Stimulated activated CD4-positive, alpha-beta T cell treated with anti-CD3 and anti-CD28 coated beads, Interleukin-2, amount 100 ng/mL, for 24 hours (primary cell): ENCODE measurements at places on chromosomes 5 and 9.

DNA sequence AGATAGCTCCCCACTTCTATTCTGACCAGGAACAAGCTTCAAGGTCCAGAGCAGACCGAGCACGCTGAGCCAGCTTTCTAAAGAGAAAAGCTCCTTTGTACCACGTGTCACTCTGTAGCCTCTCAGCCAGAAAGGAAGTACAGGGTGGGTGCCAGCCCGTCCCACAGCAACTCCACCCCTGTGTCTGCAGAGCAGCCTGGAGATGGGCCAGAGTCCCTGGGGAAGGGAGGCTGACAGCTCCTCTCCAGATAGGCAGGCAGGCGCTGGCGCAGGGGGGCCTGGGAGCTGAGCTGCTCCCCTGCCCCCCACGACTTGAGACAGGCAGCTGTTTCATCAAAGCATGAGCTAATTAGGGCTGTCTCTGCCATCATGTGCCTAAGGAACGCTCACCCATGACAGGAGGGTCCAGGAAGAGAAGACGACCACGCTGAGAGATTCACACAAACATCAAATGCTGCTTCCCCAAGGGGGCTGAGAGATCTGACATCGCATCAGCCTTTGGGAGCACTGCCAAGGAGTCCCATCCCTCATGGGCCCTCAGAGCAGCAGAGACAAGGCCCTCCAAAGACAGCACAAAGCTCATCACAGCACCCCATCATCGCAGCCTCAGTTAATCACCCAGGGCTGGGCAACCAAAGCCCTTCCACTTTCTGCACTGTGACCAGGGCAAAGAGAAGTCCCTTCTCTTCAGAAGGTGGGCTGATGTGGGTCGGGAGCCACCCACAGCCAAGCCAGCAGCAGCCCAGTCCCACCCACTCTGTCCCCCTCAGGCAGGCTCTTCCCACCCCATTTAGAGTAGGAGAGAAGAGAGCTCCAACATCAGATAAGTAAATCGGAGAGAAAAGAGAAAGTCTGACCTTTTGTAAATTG, 78.5 kb upstream of the LRRTM2 start:
- DNase-seq: peak; percentile 17

DNA sequence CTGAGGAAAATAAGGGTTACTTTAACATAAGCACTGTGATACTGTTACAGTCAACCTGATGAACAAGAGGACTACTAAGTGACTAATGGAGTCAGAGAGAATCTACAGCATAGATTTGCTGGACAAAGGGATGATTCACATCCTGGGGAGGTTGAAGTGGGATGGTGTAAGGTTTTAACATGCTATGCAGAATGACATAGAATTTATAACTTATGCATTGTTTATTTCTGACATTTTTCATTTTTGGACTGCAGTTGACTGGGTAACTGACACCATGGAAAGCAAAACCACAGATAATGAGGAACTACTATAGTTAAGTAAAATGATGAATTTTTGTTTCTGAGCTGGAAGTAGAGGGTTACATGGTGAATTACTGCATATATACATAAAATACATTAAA, 389.2 kb downstream of the MAT2B start:
- no peak for DNase-seq

DNA sequence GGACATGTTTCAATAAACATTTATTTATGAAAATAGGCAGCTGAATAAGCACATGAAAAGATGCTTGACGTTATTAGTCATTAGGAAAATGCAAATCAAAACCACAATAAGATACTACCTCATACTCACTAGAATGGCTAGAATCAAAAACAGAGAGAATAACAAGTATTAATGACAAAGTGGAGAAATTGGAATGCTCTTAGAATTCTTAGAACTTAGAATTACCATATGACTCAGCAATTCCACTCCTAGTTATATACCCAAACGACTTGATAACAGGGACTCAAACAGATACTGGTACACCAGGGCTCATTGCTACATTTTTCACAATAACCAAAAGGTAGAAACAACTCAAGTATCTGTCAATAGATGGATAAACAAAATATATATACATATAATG, 15.1 kb upstream of the TRIM36 start:
- DNase-seq: no peak

DNA sequence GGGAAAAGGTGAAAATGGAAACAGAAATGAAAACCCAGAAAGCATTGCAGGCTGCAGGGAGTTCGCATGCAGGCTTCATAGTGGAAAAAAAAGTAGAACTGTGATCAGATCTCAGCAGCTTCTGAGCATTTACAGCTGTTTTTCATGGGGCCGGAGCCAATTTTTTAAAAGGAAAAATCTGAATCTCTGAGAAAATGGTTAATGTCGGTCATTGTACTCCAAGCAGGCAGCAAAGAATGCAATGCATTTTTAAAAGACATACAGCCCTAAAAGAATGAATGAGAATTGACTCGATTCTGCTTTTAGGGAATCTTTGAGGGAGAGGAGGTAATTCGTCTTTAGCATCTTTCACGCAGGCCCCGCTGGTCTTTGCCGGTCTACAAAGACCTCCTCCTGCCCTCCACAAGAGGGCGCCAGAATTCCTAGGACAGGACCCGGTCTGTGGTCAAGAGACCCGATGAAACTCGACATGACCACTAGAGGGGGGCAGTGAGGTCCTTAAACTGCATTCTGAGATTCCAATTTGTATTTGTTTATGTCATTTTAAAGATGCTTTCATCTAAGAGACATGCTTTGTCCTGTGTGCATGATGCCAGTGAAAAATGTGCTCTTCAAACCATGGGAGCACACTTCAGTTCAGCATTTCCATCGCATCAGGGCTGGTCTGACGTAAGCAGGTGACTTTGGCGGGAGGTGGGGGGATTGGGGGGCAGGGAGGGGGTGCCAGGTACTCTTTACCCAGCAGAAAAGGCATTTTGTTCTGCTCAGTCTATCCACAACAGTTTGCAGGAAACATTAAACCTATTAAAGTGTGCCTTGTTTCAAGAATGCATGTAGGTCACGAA, 43.7 kb upstream of the TMEM252 start:
- DNase-seq: peak; percentile 88

GRCh38 chr5:139655727-139656271, 7.7 kb downstream of the CXXC5 start:
- DNase-seq: no peak

GRCh38 chr9:3828495-3828894, 302.7 kb upstream of the RFX3 start:
- no peak for DNase-seq

- no peak for DNase-seq
These were observed 1.7 kb downstream of the CCNG1 start for GRCh38 chr5:163439092-163439425.

GRCh38 chr5:77741608-77742007, 34.5 kb downstream of the TBCA start:
- DNase-seq: no peak

- no peak for DNase-seq
These were observed 146.3 kb downstream of the DMAC1 start for GRCh38 chr9:7653262-7653661.

DNA sequence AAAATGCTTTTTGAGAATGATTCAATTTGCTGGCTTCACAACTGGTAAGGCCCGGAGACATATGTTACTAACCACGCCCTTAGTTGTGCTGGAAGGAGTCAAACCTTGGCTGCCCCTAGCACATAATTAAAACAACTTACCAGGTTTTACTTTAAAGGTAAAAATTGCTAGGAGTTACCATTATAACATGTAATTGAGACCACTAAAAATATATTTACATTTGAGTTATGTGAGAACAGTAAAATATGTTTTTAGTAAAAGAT, 435.6 kb upstream of the CDH9 start:
- no peak for DNase-seq
